ENCODE measurements at places on chromosomes 16 and 17. TPM values are rescaled to one million over a fixed set of nuclear protein-coding genes. Genes with fewer than 3 reads are reported as not detected.

The CNGB1 gene
- total RNA-seq: 0.19 TPM

The ATP2C2 gene
- 30.5 TPM for total RNA-seq

The GPRC5B gene
- total RNA-seq: 294 TPM

The HBA2 gene
- total RNA-seq: not detected

The CDR2L gene
- total RNA-seq: 39.4 TPM

The MCRIP1 gene
- 37.3 TPM for total RNA-seq

The SLC43A2 gene
- 3.3 TPM for total RNA-seq

The KRTAP1-5 gene
- not detected for total RNA-seq

The WNT9B gene
- not detected for total RNA-seq

The CHAD gene
- total RNA-seq: not detected

The KRT24 gene
- total RNA-seq: 2.4 TPM

The C16orf54 gene
- not detected for total RNA-seq

The CACNG1 gene
- not detected for total RNA-seq

The C16orf86 gene
- 0.66 TPM for total RNA-seq

The PRR35 gene
- not detected for total RNA-seq

The ZSWIM7 gene
- total RNA-seq: 12.4 TPM

The ACADVL gene
- 552 TPM for total RNA-seq

The CRYBA1 gene
- total RNA-seq: not detected

The HLF gene
- total RNA-seq: 3.3 TPM

The ITGAL gene
- total RNA-seq: not detected

The CACNA1H gene
- 0.05 TPM for total RNA-seq

The WNK4 gene
- 0.73 TPM for total RNA-seq

The SPNS1 gene
- 44.8 TPM for total RNA-seq

The PRPSAP1 gene
- total RNA-seq: 42.6 TPM

The FNDC8 gene
- not detected for total RNA-seq

The KRTAP4-9 gene
- not detected for total RNA-seq

The TEDC2 gene
- total RNA-seq: 30.5 TPM

The ASIC2 gene
- not detected for total RNA-seq

The C1QTNF1 gene
- 3.1 TPM for total RNA-seq

The CCR7 gene
- not detected for total RNA-seq

All from Calu3 (cell line).